Activated T-cell treated with anti-CD3 and anti-CD28 coated beads, Interleukin-2, amount 50 U/mL, for 48 hours (primary cell): ENCODE measurements at places on chromosomes 5 and 9.

- peak; percentile 29 for DNase-seq
Observed at GRCh38 chr9:22147813-22148527, 138.9 kb upstream of the CDKN2B start.

DNA sequence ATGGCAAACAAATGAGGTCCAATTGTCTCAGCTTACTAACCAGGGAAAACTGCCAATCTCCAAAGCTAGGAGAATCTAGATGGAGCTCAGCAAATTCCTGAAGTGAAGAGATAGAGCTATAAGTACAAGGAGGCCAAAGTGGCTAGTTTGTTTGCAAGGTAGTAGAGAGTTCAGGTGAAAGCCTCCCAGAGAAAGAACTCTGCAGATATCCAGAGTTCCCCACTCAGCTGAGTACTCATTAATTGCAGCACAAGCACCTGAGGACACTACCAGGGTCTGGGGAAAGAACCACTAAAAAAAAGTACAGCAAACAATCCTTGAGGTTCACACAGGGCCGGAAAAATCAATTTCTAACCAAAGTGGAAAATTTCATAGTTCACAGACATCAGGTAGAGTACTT is 250.9 kb downstream of the TMEM232 start:
- DNase-seq = no peak

GRCh38 chr5:96150007-96150406 is 188.4 kb upstream of the ELL2 start:
- DNase-seq = no peak

- no peak for DNase-seq
Observed at GRCh38 chr5:172336676-172337285, 53.2 kb upstream of the UBTD2 start.

- no peak for DNase-seq
Observed at GRCh38 chr9:126295516-126295915, 31.1 kb upstream of the MVB12B start.

- DNase-seq = no peak
Observed at GRCh38 chr5:143938230-143938629, 126.3 kb downstream of the HMHB1 start.

- DNase-seq = no peak
Observed at GRCh38 chr9:121206516-121207370, 5.1 kb upstream of the RAB14 start.

- peak; percentile 78 for DNase-seq
Observed at GRCh38 chr9:127776195-127776923, 2.1 kb downstream of the SH2D3C start.

GRCh38 chr9:33628865-33629410 is 104.9 kb downstream of the ANKRD18B start:
- no peak for DNase-seq

GRCh38 chr5:104297076-104297475 is 734.5 kb upstream of the NUDT12 start:
- no peak for DNase-seq

DNA sequence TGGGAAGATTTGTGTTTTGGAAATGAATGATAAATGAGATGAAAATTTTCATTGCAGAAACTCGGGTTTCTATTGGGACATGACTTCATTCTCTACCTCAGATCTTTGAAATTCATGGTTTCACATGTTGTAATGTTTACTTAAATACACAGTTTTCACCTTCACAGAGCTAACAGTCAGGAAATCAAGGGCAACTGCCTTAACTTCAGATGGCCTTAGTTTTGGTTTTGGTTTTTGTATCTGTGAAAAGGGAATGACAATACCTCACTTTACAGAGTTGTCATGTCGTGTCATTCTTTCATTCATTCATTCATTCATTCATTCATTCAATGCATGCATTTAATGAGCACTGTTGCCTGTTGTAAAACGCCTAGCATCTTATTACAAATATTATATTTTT is 41.9 kb downstream of the NIM1K start:
- DNase-seq = no peak

DNA sequence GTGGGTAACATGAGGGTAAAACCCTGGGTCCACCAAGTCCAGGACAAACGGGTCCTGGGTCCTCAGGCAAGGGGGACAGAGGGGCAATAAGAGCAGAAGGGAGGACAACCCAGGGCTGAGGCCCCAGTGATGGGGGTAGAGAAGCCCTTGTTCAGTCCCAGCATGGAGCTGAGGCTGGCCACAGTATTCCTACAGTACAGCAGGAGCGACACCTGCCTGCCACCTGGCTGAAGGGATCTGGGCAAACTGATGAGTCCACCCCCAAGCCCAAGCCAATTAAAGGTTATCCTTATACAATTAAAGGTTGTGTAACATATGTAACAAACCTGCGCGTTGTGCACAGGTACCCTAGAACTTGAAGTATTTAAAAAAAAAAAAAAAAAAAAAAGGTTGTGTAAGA is 97.7 kb upstream of the LRRTM2 start:
- DNase-seq = no peak

DNA sequence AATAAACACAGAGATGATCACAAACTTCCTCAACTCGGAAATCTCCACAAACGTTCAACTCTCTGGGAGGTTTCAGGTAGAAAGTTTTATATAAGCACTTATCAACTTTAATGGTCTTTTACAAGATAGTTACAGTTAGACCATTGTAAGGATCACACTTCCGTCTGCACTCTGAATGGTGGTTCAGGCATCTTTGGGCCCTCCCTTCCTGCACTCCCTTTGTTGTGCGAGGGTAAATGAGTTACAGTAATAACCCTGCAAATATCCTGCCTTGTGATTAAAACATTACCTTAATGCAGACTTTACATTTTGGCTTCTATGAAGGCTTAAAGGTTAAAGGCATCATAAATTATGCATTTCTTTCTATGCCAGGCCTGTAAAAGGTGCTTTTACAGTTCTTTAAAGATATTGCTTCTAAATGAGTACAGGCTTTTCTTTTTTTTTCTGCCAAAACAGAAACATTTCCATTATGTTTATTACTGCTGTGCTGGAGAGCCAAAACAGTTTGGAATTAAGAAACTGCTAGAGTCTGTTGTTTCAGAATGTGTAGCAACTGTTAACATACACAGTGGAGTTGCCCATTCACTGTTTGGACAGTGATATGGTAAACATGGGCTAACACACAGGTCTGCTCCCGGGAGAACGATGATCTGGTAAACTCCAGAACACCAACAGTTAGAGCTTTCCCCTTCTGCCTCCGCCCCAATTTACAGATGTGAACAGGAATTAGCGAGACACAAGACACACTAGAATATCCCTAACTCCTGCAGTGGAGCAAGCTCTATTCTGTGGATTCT is 1.1 kb downstream of the PRUNE2 start:
- DNase-seq = no peak

DNA sequence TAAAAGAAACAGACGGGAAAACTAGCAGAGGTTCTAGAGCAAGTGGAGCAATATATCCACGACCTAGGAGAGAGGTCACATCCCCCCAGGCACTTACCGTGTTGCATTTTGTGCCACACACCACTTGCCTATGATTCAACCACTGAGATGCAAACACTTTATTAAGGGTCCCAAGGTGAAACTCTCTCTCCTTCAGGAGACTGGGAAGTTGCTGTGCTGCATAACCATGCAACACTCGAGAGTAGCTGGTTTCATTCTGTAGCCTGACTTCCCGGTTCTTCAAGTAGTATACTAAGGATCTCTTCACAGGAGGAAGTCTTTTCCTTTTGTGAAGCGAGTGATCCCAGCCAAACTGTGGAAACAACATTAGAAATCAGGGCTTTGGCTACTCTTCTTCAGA is 1.6 kb downstream of the DCAF12 start:
- DNase-seq = no peak

- DNase-seq = no peak
Observed at GRCh38 chr9:9670454-9670853, 942.3 kb downstream of the PTPRD start.

GRCh38 chr5:134175921-134176510 is 734 bp downstream of the SKP1 start:
- no peak for DNase-seq

- no peak for DNase-seq
Observed at GRCh38 chr5:109610581-109610980, 79.1 kb upstream of the MAN2A1 start.

DNA sequence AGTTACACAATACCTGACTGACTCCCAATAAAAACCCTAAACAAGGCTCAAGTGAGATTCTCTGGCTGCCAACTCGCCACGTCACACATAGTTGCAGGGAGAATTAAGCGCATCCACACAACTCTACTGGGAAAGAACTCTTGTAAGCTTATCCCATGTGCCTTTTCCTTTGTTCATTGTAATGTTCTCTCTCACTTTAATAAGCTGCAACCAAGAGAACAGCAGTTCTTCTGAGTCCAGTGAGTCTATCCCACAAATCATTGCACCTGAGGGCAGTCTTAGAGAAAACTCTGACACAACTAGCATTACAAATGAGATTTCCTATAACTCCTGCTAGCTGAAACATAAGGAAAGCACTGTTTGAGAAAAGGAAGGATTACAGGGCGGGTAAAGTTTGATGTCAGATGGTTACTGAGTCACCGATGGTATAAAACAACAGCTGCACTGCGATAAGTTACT is 27.4 kb downstream of the CENPK start:
- DNase-seq = no peak

DNA sequence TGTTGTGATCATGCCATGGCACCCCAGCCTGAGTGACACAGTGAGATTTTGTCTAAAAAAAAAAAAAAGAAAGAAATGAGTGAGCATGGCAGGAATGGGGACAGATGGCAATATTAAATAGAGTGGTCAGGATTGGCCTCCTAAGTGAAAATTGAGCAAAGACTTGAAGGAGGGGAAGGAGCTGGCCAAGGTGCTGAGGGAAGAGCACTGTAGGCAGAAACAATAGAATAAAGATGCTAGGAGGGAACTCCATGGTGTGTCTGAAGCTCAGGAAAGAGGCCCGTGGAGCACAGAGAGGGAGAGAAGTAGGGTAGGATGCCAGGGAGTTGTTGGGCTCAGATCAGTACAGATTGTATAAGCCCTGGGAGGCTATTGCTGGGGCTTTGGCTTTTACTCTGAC is 64.4 kb upstream of the PCAT7 start:
- no peak for DNase-seq

- no peak for DNase-seq
Observed at GRCh38 chr5:150593996-150594395, 46.5 kb upstream of the SYNPO start.

- no peak for DNase-seq
Observed at GRCh38 chr9:96619124-96619465, 548 bp downstream of the CDC14B start.

DNA sequence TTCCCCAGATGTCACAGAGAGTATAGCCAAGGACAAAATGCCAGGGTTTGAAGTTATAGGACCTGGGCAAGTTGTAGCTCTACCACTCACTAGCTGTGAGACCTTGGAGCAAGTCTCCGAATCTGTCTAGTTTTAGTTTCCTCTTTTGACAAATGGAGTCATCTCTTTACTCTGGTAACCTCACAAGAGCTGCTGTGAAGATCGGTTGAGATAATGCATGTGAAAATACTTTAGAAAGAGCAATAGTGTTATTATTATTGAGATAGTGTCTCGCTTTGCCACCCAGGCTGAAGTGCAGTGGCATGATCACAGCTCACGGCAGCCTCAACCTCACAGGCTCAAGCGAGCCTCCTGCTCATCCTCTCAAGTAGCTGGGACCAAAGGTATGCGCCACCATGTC is 117.9 kb upstream of the NR5A1 start:
- DNase-seq = no peak

- no peak for DNase-seq
Observed at GRCh38 chr5:59123595-59124561, 541.0 kb downstream of the RAB3C start.

DNA sequence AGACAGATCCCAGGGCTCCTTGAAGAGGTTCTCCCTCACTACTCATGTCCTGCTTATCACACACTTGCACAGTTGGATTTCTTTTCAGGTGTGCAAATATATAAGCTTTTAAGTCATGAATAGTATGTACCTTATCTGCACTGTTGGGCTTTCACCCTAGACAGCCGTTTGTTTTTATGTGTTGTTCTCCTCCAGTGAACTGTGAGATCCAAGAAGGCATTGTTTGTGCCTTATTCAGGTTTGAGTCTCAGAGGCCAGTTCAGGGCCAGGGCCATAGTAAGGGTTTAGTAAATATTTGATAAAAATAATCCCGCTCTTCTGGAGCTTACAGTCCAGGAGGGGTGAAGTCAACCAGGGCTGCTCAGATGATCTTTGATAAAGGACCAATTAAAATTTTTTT is 480.0 kb downstream of the TMEM38B start:
- DNase-seq = no peak

GRCh38 chr9:135081731-135082130 is 5.7 kb upstream of the OLFM1 start:
- DNase-seq = no peak

- DNase-seq = no peak
Observed at GRCh38 chr9:84990416-84990815, 320.9 kb downstream of the NTRK2 start.

- DNase-seq = no peak
Observed at GRCh38 chr9:78893774-78894401, 597.0 kb downstream of the PSAT1 start.

DNA sequence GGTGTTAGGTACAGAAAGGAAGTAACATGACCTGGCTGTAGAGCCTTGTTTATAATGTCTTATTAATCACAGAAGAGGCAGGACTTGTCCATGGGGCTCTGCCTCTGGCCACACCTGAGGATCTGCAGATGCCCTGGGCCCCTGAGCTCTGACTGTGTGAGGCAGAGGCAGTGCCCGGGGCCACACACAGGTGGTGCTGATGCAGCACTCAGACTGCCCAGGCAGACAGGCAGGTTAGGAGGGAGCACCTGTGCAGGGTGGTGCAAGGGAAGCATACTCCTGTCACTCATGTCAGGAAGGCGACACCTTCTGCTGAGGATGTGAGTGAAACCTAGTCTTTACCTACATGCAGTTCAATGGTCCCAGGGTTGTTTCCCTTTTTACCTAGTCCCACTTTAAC is 88.7 kb downstream of the CFAP90 start:
- no peak for DNase-seq

DNA sequence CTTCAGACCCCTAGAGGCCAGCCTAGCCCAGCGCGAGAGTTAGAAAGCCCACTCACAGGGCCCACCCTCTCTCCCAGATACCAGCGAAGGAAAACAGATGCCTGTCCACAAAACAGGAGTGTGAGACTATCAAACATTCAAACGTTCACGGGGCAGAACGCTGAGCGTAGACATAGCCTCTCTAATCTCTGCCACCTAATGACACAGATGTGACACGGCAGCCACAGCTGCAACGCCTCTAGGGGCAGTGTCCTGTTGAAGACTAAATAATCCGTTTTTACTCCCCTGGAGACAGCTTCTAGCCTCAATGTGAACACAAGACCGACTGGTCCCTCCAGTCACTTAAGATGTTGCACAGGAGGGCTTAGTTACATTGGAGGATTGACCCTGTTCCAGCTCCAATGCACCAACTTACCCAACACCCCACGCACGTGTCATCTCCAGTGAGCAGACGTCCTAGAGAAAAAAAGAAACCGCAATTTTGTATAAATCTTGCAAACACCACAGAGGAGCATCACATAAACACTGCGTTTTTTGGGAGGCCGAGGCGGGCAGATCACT is 14.3 kb downstream of the DIPK1B start:
- peak; percentile 56 for DNase-seq
